ENCODE measurements at places on chromosomes 2 and 18. TPM values are rescaled to one million over a fixed set of nuclear protein-coding genes. Genes with fewer than 3 reads are reported as not detected.

DNA sequence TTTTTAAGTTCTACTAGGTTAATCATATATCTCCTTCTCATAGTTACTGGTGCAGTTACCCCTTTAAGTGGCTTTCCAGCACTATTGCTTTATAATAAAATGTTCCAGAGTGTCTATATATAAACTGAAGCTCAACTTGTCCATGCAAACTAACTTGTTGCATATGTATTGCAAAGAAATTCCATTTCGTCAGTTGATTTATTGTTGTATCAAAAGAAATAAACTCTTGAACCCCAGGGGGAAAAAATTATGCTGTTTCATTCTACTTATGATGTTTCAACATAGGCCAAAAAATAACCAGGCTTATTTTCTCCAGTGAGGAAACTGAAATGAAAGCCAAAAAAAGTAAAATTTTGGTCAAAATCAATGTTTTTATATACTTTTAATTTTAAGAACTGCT, 491.9 kb downstream of the NR4A2 start:
- no peak for DNase-seq

- peak; percentile 12 for DNase-seq
Observed at GRCh38 chr2:80461505-80462197, 157.1 kb upstream of the LRRTM1 start.

DNA sequence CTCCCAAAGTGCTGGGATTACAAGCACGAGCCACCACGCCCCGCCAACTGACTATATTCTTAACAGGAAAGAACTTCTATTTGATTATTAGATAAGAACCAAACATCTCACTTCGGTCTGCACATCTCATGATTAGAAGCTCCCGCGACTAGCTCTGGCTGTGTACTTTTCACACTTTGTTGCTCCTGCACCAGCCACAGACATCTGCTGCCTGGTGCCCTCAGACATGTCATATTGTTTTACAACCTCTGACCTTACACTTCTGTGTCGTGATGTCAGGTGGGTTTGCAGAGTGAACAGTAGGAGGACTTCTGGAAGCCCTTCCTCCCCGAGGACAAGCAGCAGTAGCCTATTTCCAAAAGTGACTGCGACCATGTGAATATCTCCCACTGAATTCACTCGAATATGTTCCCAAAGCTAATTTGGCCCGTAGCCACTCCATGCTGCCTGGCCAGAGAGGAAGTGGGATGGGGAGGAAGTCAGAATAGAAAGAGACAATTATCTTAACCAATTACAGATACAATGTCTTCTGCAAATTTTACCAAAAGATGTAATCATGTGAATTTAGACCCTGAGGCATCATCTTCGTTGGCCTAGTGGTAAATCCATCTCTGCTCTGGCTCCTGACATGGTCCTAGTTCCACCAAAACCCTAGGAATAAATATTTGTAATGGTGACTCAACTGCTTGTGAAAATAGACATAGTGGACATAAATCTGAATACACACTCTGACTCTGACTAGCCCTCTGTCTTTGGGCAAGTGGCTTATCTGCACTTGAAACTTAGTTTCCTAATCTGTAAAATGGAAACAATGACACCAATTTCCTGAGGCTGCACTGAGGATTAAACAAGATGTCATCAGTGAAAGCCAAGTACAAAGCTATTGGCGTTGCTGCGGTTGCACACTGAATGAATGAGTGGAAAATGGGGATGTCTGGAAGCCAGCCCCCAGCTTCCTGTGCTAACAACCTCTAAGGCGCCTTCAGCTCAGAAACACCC, 406.1 kb downstream of the LRATD1 start:
- peak; percentile 42 for DNase-seq

Gene HDLBP
- total RNA-seq = 922 TPM

Gene SMPD4
- 60.1 TPM for total RNA-seq

GRCh38 chr18:27136208-27136535, 48.9 kb downstream of the CHST9 start:
- peak; percentile 3 for DNase-seq

DNA sequence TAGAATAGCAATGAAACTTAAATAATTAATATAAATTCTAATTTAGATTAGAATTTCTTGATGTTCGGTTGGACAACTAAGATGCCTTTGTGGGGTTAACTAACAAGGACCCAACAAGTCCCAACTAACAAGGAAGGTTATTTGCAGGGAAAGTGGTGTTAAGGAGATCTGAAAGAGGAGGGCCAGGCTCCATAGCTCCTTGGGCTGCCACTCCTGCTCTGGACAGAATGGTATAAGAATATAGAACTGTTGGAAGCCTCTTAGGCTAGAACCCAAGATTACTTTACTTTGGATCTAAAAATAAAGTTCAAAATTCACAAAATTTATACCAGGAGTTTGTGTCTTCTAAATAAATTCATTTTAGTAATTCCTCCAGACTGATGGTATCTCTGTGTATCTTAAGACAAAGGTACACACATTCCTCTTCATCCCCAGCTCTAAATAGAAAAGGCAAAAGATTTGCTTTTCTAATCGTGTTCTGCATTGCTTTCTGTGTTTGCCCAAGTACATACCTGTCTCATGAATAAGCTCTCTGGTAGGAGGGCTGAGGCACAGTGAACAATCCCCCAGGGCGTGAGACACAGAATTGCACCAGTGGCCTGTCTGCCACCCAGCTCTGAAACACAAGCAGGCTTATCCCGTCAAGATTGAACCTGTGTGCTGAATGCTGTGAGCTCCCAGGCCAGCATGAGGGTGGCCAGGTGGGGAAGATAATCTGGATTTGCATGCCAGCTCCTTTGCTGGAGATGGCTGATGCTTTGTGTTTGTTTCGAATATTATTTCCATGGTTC, 176.0 kb downstream of the ACKR3 start:
- peak; percentile 91 for DNase-seq

DNA sequence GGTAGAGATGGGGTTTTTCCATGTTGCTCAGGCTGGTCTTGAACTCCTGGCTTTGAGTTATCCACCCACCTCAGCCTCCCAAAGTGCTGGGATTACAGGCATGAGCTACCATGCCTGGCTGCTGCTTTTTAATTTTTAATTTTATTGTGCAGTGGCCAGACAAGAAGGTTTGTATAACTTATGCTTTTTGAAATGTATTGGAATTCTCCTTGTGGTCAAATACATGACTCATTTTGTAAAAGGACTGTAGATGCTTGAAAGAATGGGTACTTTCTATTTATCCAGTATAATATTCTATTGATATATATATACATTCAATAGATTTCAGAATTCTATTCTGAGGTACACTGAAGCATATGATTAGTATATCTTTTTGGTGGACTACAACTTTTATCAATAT, 82.6 kb upstream of the ST3GAL5 start:
- DNase-seq = peak; percentile 61

- DNase-seq = peak; percentile 98
Observed at GRCh38 chr18:75489493-75490190, 62.1 kb upstream of the SMIM21 start.

Gene SPDYA
- total RNA-seq = 1.3 TPM

Gene ASAP2
- 47.2 TPM for total RNA-seq

Gene STPG4
- 0.64 TPM for total RNA-seq

Gene CD8B2
- not detected for total RNA-seq

GRCh38 chr2:68548396-68548795, 81.0 kb downstream of the APLF start:
- no peak for DNase-seq

GRCh38 chr18:463403-463802, 37.1 kb downstream of the COLEC12 start:
- no peak for DNase-seq

Gene CPLX4
- total RNA-seq = not detected

GRCh38 chr18:79796016-79796415, 1.7 kb upstream of the KCNG2 start:
- no peak for DNase-seq

Gene MFSD6
- total RNA-seq = 2.6 TPM

- DNase-seq = no peak
Observed at GRCh38 chr2:177767768-177768167, 304.8 kb downstream of the PDE11A start.

Gene TMEM17
- total RNA-seq = 4.0 TPM

Gene NLRC4
- total RNA-seq = not detected

- DNase-seq = no peak
Observed at GRCh38 chr2:161796192-161796591, 172.0 kb downstream of the SLC4A10 start.

DNA sequence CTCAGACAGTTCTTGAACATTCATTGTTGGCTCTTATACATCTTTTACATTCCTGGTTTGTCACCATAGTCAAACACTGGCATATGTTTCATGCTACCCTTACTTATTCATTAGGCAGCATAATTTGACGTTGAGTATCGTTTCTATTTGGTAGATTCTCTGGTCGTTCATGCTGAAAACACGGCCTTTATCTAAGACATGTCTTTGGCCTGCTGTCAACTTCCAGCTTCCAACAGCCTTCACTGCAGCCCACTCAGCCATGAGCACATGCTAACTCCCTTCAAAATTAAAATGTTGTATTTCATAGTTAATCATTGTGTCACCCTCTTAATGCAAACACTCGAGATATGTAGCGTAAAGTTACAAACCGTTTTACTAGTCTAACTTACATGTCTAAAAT, 493.0 kb upstream of the NRP2 start:
- DNase-seq = no peak

Gene SPATS2L
- total RNA-seq = 192 TPM

DNA sequence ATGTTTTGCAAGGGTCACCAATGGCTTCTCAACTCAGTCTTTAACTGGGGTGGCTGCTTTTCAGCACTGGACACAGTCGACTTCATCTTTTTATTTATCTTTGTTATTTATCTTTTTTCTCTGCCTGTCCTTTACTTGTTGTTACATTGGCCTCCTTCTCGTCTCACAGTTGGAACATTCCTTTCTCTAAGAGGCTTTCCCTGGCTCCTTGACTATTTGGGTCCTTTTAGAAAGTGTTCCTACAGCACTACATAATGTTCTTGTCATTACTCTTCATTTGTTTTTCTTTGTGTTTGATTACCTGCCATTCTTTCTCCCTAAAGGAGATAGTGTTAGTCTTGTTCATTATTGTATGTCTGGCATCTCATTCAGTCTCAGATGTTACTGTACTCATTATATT, 122.0 kb downstream of the KIAA1328 start:
- no peak for DNase-seq

GRCh38 chr18:62978251-62979049, 263.1 kb downstream of the PHLPP1 start:
- no peak for DNase-seq

- peak; percentile 92 for DNase-seq
Observed at GRCh38 chr18:45169610-45170009, 445.7 kb upstream of the SLC14A2 start.

Gene ITGB6
- 7.6 TPM for total RNA-seq

DNA sequence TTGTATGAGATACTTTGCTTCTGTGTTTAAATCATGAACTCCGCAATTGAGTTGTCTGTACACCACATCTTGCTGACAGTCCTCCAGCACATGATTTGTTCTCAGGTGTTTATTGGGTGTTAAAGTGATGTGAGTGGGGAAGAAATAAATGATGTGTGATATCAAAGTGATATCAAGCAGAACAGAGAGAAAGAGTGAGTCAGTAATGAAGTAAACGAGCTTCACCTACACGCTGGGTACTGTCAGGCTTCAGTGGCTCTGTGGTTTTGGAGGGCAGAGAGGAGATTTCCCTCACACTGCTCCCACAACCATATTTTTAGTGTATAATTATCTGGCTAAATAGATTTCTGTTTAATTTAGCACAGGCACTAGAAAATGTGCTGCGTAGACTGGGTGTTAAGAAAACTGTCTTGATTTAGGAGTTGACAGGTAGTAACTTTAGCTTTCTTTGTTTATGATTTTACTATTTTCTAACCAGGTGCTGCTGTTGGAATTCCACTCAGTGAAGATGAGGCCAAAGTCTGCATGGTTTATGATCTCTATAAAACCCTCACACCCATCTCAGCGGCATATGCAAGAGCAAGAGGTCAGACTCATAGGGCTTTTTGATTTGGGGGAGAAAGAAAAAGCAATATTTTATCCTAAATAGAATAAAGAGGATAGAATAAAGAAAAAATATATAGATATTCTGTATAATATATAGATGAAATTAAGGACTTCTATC, 21.2 kb downstream of the ATIC start:
- no peak for DNase-seq

DNA sequence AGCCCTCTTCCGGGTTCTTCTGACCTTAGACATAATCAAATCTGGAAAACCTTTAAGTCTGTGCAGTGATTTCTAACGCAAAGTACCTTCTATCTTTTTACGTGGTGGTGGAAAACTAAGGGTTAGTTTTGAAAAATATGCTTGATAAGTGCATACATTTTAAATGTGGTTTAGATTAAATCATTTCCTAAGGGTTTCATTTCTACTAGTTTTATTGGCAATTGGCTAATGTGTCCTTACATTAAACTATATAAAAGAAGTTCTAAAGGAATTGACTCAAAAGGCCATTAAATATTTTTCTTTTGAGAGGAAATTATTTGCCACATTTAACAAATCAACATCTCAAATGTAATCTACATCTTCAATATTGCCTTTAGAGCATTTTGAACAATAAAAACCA, 268.3 kb upstream of the THUMPD2 start:
- DNase-seq = no peak

- DNase-seq = no peak
Observed at GRCh38 chr2:109326306-109326705, 197.3 kb downstream of the SH3RF3 start.

Gene MYL12B
- total RNA-seq = 374 TPM

Gene GALNT3
- total RNA-seq = 16.4 TPM

DNA sequence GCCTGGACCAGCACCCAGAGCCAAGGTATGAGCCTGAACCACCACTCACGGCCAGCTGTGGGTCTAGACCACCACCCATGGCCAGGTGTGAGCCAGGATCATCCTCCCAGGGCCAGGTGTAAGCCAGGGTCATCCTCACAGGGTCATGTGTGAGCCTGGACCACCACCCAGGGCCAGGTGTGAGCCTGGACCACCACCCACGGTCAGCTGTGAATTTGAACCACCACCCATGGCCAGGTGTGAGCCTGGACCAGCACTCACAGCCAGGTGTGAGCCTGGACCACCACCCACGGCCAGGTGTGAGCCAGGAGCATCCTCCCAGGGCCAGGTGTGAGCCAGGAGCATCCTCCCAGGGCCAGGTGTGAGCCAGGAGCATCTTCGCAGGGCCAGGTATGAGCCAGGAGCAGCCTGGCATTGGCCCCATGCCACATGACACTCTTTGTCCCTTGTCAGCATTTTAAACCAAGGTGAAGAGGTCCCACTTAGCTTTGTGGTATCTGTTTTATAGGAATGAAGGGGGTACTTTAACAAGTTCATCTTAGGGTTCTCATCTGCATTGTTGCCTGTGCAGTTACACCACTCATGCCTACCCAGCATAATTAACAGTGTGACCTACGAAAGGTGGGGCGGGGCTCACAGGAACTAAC, 71.2 kb downstream of the AGAP1 start:
- DNase-seq = no peak

Gene ADAM23
- 13.9 TPM for total RNA-seq
